HepG2 (cell line): ENCODE measurements at places on chromosomes 5 and 9. TPM values are rescaled to one million over a fixed set of nuclear protein-coding genes. Genes with fewer than 3 reads are reported as not detected.

Gene MARCOL
- total RNA-seq = not detected in 2 replicates

Gene LECT2
- not detected in 2 replicates for total RNA-seq

Gene CSF1R
- total RNA-seq = not detected in 2 replicates

Gene CD274
- 0.49 TPM in 1 of 2 replicates, not detected in the other for total RNA-seq

Gene SGCD
- not detected in 2 replicates for total RNA-seq

Gene BRD9
- total RNA-seq = 20.7 and 22.9 TPM in 2 replicates

Gene TCF7
- total RNA-seq = 6.8 and 7.9 TPM in 2 replicates

Gene CDX1
- total RNA-seq = not detected in 2 replicates

Gene KCNV2
- total RNA-seq = not detected in 2 replicates

DNA sequence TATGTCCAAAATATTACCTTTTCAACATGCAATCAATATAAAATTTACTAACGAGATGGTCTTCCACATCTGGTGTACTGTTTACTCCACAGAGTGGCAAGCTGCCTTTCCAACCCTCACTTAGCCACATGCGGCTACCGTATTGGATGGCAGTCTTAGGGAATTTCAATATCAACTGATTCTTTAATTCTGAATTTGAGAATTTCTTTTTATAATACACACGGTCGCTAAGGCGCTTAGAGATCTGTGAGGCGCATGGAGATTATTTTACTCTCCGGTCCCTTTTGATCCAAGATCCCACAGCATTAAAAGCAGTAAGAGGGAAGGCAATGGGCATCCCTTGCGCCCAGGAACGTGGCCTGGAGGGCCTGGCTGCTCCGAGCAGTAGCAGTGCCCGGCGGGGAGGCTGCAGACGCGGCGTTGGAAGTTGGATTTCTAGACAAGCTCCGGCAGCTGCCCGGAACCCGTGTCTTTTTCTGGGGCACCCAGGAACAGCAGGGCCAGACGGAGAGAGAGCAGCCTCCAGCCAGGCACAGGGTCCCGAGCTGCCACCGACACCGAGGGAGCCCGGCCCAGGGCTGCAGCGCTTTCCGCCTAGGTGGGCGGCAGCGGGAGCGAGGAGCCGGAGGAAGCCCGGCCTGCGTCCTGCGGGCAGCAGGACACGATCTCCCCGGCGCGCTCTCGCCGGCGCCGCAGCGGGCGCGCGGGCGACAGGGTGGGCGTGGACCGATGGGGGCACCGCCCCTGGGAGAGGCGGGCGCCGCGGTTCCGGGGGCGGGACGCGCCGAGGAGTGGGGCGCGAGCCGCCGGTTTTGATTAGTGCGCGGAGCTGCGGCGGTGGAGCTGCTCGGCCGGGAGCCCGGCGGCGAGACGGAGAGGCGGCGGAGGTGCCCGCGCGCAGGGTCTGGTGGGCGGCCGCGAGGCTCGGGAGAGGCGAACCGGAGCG, at the start of gene UGCG:
Gene UGCG (plus strand): TSS at position 819 of the 946 bp plus-strand sequence. CDS start 402 bp downstream, outside the sequence.
- DNase-seq = peak; percentile 74
- H3K27me3 ChIP-seq = no peaks in the 10 kb centered on the region
- H3K36me3 ChIP-seq = no peaks in the 10 kb centered on the region
- peaks cover 55% of the 10 kb centered on the region for H3K4me1 ChIP-seq
- H3K4me3 ChIP-seq = peak within 1 kb of the TSS; percentile 70
- peak within 1 kb of the TSS; percentile 72 for H3K27ac ChIP-seq

- no peak for DNase-seq
- no peaks in the 10 kb centered on the region for H3K36me3 ChIP-seq
- H3K27me3 ChIP-seq = no peaks in the 10 kb centered on the region
These were observed 597.0 kb upstream of the GRAMD2B start for GRCh38 chr5:125826214-125826613.

DNA sequence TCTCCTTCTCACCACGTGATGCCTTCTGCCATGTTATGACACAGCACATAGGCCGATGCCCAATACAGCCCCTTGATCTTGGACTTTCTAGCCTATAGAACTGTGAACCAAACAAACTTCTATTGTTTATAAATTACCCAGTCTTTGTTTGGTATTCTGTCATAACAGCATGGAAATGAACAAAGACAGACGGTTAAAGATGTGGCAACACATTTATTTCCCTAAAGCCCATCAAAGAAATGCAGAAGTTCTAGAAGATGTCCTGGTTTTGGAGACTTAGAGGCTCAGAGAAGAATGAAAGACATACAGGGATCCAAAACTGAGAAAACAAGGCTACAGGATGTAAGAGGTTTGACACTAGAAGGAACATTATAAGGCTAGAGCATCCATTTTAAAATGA, 600.8 kb upstream of the DAB2 start:
- H3K27ac ChIP-seq = no peak overlapping the region
- no peaks in the 10 kb centered on the region for H3K36me3 ChIP-seq
- H3K4me1 ChIP-seq = no peaks in the 10 kb centered on the region
- no peak overlapping the region for H3K4me3 ChIP-seq
- DNase-seq = no peak

GRCh38 chr5:8633696-8634095, 764.7 kb downstream of the MTRR start:
- no peak for DNase-seq
- H3K36me3 ChIP-seq = no peaks in the 10 kb centered on the region
- H3K27me3 ChIP-seq = no peaks in the 10 kb centered on the region
- H3K27ac ChIP-seq = no peak overlapping the region
- H3K4me1 ChIP-seq = no peaks in the 10 kb centered on the region

DNA sequence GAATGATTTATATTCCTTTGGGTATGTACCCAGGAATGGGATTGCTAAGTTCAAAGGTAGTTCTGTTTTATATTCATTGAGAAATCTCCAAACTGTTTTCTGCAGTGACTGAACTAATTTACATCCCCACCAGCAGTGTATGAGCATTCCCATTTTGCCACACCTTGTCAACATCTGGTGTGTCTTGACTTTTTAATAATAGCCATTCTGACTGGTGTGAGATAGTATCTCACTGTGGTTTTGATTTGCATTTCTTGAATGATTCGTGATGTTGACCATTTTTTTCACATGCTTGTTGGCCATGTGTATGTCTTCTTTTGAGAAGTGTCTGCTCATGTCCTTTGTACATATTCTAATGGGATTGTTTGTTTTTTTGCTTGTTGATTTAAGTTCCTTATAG, 421.5 kb downstream of the KIAA0825 start:
- no peak overlapping the region for H3K4me3 ChIP-seq
- no peaks in the 10 kb centered on the region for H3K4me1 ChIP-seq
- no peaks in the 10 kb centered on the region for H3K36me3 ChIP-seq
- H3K27ac ChIP-seq = no peak overlapping the region
- no peaks in the 10 kb centered on the region for H3K27me3 ChIP-seq
- DNase-seq = no peak

- H3K27ac ChIP-seq = no peak overlapping the region
- no peak for DNase-seq
- no peaks in the 10 kb centered on the region for H3K4me1 ChIP-seq
- H3K4me3 ChIP-seq = no peak overlapping the region
- no peaks in the 10 kb centered on the region for H3K36me3 ChIP-seq
- no peaks in the 10 kb centered on the region for H3K27me3 ChIP-seq
These were observed 134.9 kb upstream of the FBXL7 start for GRCh38 chr5:15365070-15365469.

DNA sequence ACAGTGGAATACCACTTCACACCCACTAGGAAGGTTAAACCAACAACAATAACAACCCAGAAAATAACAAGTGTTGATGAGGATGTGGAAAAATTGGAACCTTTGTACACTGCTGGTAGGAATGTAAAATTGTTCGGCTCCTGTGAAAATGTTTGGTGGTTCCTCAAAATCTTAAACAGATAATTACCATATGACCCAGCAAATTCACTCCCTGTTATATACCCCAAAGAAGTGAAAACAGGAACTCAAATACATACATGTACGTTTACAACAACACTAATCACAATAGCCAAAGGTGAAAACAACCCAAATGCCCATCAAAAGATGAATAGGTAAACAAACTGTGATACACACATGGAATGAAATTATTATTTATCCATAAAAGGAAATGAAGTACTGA, 178.5 kb upstream of the PHYKPL start:
- no peak overlapping the region for H3K4me3 ChIP-seq
- no peaks in the 10 kb centered on the region; the same call in 1 of the 2 replicates for H3K27me3 ChIP-seq
- no peak for DNase-seq
- no peak overlapping the region for H3K27ac ChIP-seq
- H3K4me1 ChIP-seq = no peaks in the 10 kb centered on the region

DNA sequence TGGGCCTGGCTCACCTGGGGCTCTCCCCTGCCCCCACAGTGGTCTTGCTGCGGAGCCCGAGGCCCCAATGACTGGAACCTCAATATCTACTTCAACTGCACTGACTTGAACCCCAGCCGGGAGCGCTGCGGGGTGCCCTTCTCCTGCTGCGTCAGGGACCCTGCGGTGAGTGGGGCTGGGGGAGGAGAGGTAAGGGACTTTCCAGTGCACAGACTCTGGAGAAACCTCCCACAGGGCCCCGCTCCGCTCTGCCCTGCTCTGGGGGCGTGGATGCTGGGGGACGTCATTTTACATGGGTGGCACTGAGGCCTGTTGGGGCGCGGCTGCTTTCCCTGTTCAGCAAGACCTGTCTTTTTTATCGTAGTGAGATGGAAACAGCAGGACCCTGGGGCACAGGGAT, 7.6 kb downstream of the TSPAN17 start:
- peaks cover 14% of the 10 kb centered on the region for H3K4me1 ChIP-seq
- DNase-seq = no peak
- H3K27me3 ChIP-seq = no peaks in the 10 kb centered on the region
- no peak overlapping the region for H3K4me3 ChIP-seq

DNA sequence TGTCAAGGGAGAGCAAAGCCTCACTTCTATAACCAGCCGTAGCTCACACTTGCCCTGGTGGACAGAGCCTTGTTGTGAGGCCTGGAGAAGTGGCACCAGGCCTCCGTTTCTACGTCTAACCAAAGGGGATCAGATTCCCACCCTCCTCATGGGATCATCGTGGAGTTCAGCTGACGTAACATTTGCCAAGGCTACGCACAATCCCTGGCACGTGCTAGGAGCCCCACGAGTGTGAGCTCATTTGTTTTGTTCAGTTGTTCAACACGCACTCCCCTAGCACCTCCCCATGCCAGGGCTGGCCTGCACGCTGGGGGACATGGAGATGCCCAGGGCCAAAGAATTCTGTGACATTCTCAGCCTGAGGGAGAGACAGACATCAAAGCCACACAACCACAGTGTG, 23.1 kb downstream of the ADGRD2 start:
- peaks cover 27% of the 10 kb centered on the region for H3K4me1 ChIP-seq
- no peak overlapping the region for H3K27ac ChIP-seq
- peak; percentile 11 for DNase-seq

DNA sequence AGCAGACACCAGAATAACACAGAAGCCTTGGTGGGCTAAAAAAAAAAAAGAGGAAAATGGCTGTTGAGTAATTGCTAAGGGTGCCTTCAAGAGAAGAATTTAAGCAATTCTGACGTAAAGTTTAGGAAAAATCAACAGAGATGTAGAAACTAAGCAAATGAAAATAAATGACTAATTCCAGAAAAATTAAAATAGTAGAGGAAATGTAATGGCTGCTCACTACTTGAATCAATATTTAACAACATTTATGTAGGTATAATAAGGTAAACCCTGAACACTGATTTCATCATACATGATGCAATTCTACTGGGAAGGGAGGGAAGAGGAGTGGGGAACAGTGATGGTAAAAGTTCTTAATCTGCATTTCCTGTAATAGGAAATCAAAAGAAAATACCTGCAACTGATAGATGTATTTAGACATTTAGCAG, 41.4 kb downstream of the PUM3 start:
- DNase-seq = peak; percentile 5
- no peak overlapping the region for H3K27ac ChIP-seq
- H3K4me1 ChIP-seq = no peaks in the 10 kb centered on the region
- H3K36me3 ChIP-seq = peaks cover 80% of the 10 kb centered on the region

DNA sequence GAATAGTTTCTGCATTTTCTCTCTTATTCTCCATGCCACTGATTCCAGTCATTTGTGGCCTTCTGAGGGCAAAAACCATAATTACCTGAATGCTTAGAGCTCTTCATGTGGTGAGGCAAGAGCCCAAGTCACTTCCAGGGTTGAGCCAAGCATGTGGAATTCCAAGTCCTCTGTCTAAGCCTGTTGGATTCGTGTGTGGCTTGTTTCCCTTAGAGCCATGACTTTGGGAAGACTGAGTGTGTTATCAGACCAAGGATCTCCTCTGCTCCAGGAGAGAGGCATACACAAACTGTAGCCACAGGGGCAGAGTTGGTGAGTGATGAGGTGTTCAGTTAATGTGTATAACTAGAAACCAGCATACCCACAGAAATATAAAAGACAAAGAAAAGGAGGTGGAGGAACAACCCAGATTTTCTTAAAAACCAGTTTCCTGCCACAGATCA, 27.1 kb downstream of the SLC22A5 start:
- H3K27me3 ChIP-seq = no peaks in the 10 kb centered on the region
- H3K36me3 ChIP-seq = peaks cover 4% of the 10 kb centered on the region; the same call in 2 of the 3 replicates
- no peak overlapping the region for H3K4me3 ChIP-seq

DNA sequence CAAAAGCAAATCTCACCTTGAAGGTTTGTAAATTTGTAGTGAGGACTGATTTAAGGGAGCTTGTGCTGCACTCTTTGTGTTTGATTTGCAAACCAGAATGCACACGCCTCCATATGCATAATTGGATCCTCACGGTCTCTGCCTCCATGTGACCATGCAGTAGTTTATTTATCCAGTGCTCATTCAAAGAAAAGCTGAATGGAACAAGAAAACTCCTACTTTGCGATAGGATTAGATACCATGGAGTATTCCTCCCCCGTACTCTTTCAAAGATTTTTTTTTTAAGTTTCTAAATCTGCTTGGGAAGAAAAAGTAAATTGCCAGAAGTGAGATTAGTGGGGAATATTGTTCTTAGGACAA, 290.4 kb upstream of the TUT7 start:
- no peak for DNase-seq
- H3K36me3 ChIP-seq = no peaks in the 10 kb centered on the region
- H3K4me3 ChIP-seq = no peak overlapping the region
